Activated T-cell treated with anti-CD3 and anti-CD28 coated beads, Interleukin-2, amount 50 U/mL, for 72 hours (primary cell): ENCODE measurements at places on chromosomes 5 and 9. TPM values are rescaled to one million over a fixed set of nuclear protein-coding genes. Genes with fewer than 3 reads are reported as not detected.

The FOXD4 gene
- total RNA-seq = 0.38 TPM

The DCAF12 gene
- total RNA-seq = 32.7 TPM

DNA sequence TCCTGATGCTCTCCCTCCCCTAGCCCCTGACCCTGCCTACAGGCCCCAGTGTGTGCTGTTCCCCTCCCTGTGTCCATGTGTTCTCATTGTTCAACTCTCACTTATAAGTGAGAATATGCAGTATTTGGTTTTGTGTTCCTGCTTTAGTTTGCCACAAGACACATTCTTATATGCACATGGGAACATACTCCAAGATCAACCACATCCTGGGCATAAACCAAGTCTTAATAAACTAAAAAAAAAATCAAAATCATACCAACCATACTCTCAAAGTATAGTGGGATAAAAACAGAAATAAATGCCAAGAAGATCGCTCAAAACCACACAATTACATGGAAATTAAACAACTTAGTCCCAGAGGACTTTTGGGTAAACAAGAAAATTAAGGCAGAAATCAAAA lies 11.2 kb upstream of the ZCCHC9 start:
- no peak for DNase-seq
- peaks cover 39% of the 10 kb centered on the region for H3K36me3 ChIP-seq
- H3K4me1 ChIP-seq = peaks cover 70% of the 10 kb centered on the region
- H3K27ac ChIP-seq = no peak overlapping the region
- no peak overlapping the region for H3K4me3 ChIP-seq

The ANKRD34B gene
- not detected for total RNA-seq

- no peaks in the 10 kb centered on the region for H3K4me1 ChIP-seq
- H3K36me3 ChIP-seq = no peaks in the 10 kb centered on the region
- H3K4me3 ChIP-seq = no peak overlapping the region
- H3K27ac ChIP-seq = no peak overlapping the region
These were observed 233.9 kb downstream of the ASTN2 start for GRCh38 chr9:117180896-117181445.

GRCh38 chr5:64947031-64947430 lies 178.3 kb downstream of the CWC27 start:
- DNase-seq = no peak
- no peak overlapping the region for H3K27ac ChIP-seq
- no peaks in the 10 kb centered on the region for H3K27me3 ChIP-seq
- H3K4me3 ChIP-seq = no peak overlapping the region
- no peaks in the 10 kb centered on the region for H3K36me3 ChIP-seq
- H3K4me1 ChIP-seq = no peaks in the 10 kb centered on the region

DNA sequence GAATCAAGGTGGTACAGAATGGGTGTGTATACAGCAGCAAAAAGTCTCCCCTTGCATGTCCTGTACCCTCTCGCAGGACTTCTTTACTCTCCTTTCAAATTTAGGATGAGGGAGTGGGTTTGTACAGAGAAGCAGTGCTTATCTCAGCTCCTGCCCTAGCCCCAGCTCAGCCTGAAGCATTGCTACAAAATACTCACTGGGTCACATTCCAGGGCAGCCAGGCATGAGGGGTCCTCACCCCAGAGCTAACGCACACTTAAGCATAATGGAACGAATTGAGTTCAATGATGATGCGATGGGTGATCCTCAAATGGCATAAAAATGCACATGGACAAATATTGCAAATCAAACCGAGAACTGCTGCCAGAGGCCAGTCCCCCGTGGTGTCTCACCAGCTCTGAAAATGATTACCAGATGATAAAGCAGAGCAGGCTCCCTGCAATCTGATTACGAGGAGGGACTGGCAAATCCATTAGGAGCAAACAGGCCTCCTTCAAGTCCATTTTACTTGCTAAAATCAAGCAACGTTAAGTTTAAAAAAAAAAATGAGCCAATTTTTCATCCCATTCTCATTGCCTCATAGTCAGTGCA lies 231.6 kb upstream of the TAS2R1 start:
- no peak for DNase-seq
- H3K27me3 ChIP-seq = no peaks in the 10 kb centered on the region
- no peaks in the 10 kb centered on the region for H3K4me1 ChIP-seq
- H3K36me3 ChIP-seq = peaks cover 17% of the 10 kb centered on the region
- no peak overlapping the region for H3K27ac ChIP-seq
- H3K4me3 ChIP-seq = no peak overlapping the region

- no peaks in the 10 kb centered on the region for H3K36me3 ChIP-seq
- H3K4me1 ChIP-seq = peaks cover 5% of the 10 kb centered on the region
- no peaks in the 10 kb centered on the region for H3K27me3 ChIP-seq
- no peak for DNase-seq
- no peak overlapping the region for H3K27ac ChIP-seq
- H3K4me3 ChIP-seq = peak overlapping the region; percentile 86
These were observed 1.6 kb downstream of the NACC2 start for GRCh38 chr9:136093346-136093986.

The CDH12 gene
- total RNA-seq = not detected

GRCh38 chr5:87210076-87210475 lies 57.6 kb upstream of the RASA1 start:
- no peaks in the 10 kb centered on the region for H3K36me3 ChIP-seq
- H3K27ac ChIP-seq = no peak overlapping the region
- no peak overlapping the region for H3K4me3 ChIP-seq
- H3K27me3 ChIP-seq = no peaks in the 10 kb centered on the region
- H3K4me1 ChIP-seq = peaks cover 8% of the 10 kb centered on the region
- no peak for DNase-seq

DNA sequence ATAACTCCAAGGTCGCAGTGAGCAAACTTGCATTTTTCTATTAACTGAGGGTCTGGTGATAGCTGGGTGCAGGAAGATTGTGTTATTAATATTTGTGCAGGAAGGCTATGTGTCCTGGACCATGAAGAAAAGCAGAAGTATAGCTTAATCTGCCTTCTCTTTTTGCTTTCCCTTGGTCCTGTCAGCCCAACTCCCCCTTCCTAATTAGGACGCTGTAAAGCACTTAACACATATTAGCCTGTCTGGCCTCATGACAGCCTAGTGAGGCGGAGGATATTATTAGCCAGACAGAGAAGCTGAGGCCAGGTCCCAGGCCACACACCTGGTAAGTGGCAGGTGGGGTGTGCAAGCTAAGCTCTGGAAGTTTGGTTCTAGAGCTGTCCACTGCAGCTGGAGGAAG lies 29.5 kb downstream of the SLC46A2 start:
- peaks cover 22% of the 10 kb centered on the region for H3K4me1 ChIP-seq
- no peaks in the 10 kb centered on the region for H3K36me3 ChIP-seq
- no peak for DNase-seq
- H3K4me3 ChIP-seq = no peak overlapping the region
- H3K27ac ChIP-seq = no peak overlapping the region
- no peaks in the 10 kb centered on the region for H3K27me3 ChIP-seq

DNA sequence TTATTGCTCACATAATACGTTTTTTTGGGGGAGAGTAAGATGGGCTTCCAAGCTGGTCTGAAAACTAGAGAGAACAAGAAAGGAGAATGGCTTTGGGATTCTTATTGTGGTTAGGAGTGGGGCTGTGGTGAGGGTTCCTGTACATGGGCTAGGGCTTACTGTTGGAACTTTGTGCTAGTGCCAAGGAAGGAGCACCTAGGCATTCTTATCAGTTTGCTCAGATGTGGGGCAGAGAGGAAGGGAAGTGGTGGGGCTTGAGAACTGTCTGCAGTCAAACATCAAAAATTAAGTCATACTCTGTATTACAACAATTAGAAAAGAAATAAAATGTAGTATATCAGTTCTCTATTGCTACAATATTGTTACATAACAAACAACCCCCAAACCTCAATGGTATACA lies 4.0 kb upstream of the THBS4 start:
- no peak overlapping the region for H3K4me3 ChIP-seq
- H3K27me3 ChIP-seq = peaks cover 48% of the 10 kb centered on the region
- DNase-seq = no peak

The GALNT12 gene
- total RNA-seq = 11.2 TPM

GRCh38 chr5:125898851-125899405 lies 524.3 kb upstream of the GRAMD2B start:
- H3K4me3 ChIP-seq = no peak overlapping the region
- H3K27me3 ChIP-seq = no peaks in the 10 kb centered on the region
- no peaks in the 10 kb centered on the region for H3K36me3 ChIP-seq
- no peaks in the 10 kb centered on the region for H3K4me1 ChIP-seq

DNA sequence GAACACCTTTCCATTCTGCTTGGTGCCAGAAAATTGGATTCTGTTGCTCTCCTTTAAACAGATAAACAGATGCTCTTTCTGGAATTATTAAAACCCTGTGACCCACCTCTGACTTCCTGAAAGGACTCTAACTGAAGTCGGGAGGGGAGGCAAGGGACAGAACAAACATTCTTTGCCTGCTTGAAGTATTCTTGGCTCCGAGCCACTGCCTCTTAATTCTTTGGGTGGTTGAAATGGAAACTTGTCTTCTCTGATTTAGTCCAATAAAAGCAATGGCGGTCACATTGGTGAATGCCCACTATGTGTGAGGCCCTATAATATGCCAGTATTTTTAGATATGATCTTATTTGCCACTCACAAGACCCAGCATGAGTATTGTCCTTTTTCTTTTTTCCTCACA lies 236.8 kb downstream of the SLIT3 start:
- no peak overlapping the region for H3K27ac ChIP-seq
- no peaks in the 10 kb centered on the region for H3K36me3 ChIP-seq
- DNase-seq = no peak
- no peak overlapping the region for H3K4me3 ChIP-seq
- H3K4me1 ChIP-seq = no peaks in the 10 kb centered on the region

- no peak for DNase-seq
- H3K27me3 ChIP-seq = no peaks in the 10 kb centered on the region
- H3K4me1 ChIP-seq = no peaks in the 10 kb centered on the region
These were observed 31.3 kb upstream of the TAS2R1 start for GRCh38 chr5:9661316-9662015.

GRCh38 chr5:79077680-79078365 lies 8.3 kb downstream of the BHMT2 start:
- H3K27ac ChIP-seq = no peak overlapping the region
- no peaks in the 10 kb centered on the region for H3K27me3 ChIP-seq
- no peak overlapping the region for H3K4me3 ChIP-seq
- peaks cover 5% of the 10 kb centered on the region for H3K4me1 ChIP-seq
- H3K36me3 ChIP-seq = no peaks in the 10 kb centered on the region

GRCh38 chr9:107627781-107628180 lies 138.2 kb upstream of the KLF4 start:
- H3K27ac ChIP-seq = no peak overlapping the region
- H3K4me3 ChIP-seq = no peak overlapping the region
- no peaks in the 10 kb centered on the region for H3K27me3 ChIP-seq
- DNase-seq = no peak
- no peaks in the 10 kb centered on the region for H3K36me3 ChIP-seq

GRCh38 chr5:31901807-31902530 lies 263.0 kb downstream of the PDZD2 start:
- H3K27ac ChIP-seq = no peak overlapping the region
- H3K4me3 ChIP-seq = no peak overlapping the region
- H3K4me1 ChIP-seq = peaks cover 7% of the 10 kb centered on the region
- no peak for DNase-seq
- no peaks in the 10 kb centered on the region for H3K36me3 ChIP-seq

DNA sequence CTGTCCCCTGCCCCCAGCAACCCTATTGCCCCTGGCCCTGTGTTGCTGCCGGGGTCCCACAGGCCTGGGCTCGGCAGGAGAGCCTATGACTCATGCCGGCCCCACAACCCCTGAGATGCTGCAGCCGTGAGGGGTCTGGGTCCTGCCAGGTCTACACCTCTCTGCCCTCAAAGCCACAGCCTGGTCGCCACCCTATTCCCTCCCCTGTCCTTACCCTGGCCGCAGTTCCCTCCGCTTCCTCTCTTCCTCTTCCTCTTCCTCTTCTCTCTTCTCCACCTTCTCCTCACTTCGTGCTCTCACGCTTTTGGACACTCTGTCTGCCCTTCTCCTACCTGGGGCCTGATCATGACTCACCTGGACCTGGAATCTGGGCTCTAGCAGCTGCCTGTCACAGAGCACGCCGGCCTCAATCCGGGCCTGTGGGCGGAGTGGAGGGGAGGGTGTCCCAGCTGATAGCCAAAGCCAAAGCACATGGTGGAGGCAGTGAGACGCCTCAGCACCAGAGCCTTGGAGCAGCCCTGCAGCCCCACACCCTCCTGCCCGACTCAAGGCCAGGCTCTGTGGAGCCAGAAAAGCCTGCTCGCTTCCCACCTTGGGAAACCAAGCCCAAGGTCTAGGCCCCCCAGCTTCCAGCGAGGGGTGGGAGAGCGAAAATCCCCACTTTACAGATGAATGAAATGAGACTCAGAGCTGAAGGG lies 26.8 kb upstream of the CSF1R start:
- H3K36me3 ChIP-seq = no peaks in the 10 kb centered on the region
- H3K27ac ChIP-seq = no peak overlapping the region
- no peaks in the 10 kb centered on the region for H3K4me1 ChIP-seq
- no peaks in the 10 kb centered on the region for H3K27me3 ChIP-seq
- H3K4me3 ChIP-seq = no peak overlapping the region

The ANKRD20A1 gene
- 3.0 TPM for total RNA-seq

- no peak for DNase-seq
- H3K36me3 ChIP-seq = no peaks in the 10 kb centered on the region
- no peaks in the 10 kb centered on the region for H3K27me3 ChIP-seq
These were observed 75.2 kb upstream of the FBXL7 start for GRCh38 chr5:15424769-15425168.

GRCh38 chr9:899440-900184 lies 58.1 kb downstream of the DMRT1 start:
- H3K4me1 ChIP-seq = no peaks in the 10 kb centered on the region
- H3K4me3 ChIP-seq = no peak overlapping the region
- H3K36me3 ChIP-seq = no peaks in the 10 kb centered on the region
- no peak for DNase-seq

The PAIP2 gene
- total RNA-seq = 144 TPM
